Activated CD4-positive, CD25-positive, alpha-beta regulatory T cell treated with anti-CD3 and anti-CD28 coated beads, Interleukin-2, amount 50 U/mL, for 24 hours (primary cell): ENCODE measurements at places on chromosomes 12 and 14.
A peak's percentile ranks its signal among the peaks of the same experiment; 100 is the strongest.

DNA sequence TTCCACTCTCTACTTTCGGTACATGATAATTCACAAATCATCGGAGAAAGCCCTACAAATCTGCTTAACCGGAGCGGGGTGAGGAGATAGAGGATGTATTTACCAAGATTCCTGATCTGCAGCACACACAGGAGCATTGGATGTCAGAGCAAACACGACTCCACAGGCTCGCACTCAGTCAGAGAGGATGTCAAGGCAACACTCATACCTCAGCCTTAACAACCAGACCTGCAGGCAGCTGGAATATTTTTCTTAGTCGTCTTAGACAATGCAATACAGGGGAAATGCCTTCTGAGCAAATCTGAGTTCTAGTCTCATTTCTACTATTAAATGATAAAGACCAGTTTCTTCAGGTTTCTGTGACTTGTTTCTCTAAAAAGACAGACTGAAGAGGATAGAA is 159.3 kb upstream of the CPNE8 start:
- ATAC-seq = no peak

DNA sequence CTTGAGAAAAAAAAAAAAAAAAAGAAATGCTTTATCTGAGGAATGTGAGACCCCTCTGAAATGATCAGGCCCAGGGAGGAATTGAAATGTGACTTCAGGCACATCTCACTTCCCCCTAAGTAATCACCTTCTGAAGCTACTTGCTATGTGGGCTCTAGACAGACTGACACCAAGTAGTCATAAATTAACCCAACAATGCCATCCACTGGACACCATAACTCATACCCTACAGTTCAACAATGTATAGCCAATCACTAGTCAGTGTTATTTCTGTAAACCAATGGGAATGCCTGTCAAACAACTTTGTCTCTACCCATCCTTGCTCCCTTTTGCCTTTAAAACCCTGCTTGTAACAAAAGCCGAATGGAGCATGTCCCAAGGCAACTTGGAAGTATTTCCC is 182.7 kb upstream of the TMPO start:
- no peak for ATAC-seq

GRCh38 chr14:38129192-38129591 is 78.5 kb upstream of the SSTR1 start:
- no peak for ATAC-seq

DNA sequence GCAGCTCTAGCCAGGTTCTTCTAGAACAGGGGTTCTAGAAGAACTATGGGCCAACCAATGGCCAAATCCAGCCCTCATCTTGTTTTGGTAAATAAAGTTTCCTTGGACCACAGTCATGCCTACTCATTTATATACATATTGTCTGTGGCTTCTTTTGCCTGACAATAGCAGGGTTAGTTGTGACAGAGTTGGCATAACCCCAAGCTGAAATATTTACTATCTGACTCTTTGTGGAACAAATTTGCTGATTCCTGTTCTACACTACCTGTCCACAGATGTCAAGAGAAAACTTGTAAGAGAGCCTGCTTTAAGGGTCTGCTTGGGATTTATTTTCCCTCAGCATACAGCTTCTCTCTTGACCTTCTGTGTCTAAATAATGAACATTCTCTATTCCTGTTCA is 289.0 kb downstream of the KSR2 start:
- no peak for ATAC-seq

GRCh38 chr14:50233166-50233950 is 2.0 kb upstream of the SOS2 start:
- ATAC-seq = no peak

- ATAC-seq = no peak
These were observed 71.7 kb downstream of the TRAF3 start for GRCh38 chr14:102848830-102849525.

DNA sequence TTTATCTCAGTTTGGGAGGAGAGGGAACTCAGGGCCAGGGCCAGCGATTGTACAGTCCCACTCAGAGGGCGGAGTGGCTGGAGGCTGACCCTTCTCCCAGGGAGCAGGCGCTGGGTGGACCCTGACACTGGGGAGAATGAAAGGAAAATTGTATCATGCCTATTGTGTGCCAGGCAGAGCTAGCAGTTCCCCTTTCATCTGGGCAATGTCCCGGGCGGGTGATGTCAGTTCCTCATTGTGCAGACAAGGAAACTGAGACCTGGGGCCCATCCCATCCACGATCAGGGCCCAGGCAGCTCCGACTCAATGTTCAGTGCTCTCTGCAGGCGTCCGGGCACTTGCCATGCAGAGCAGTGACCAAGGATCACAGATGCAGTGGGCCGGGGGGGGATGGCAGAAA is 101.9 kb upstream of the RTL1 start:
- ATAC-seq = no peak

DNA sequence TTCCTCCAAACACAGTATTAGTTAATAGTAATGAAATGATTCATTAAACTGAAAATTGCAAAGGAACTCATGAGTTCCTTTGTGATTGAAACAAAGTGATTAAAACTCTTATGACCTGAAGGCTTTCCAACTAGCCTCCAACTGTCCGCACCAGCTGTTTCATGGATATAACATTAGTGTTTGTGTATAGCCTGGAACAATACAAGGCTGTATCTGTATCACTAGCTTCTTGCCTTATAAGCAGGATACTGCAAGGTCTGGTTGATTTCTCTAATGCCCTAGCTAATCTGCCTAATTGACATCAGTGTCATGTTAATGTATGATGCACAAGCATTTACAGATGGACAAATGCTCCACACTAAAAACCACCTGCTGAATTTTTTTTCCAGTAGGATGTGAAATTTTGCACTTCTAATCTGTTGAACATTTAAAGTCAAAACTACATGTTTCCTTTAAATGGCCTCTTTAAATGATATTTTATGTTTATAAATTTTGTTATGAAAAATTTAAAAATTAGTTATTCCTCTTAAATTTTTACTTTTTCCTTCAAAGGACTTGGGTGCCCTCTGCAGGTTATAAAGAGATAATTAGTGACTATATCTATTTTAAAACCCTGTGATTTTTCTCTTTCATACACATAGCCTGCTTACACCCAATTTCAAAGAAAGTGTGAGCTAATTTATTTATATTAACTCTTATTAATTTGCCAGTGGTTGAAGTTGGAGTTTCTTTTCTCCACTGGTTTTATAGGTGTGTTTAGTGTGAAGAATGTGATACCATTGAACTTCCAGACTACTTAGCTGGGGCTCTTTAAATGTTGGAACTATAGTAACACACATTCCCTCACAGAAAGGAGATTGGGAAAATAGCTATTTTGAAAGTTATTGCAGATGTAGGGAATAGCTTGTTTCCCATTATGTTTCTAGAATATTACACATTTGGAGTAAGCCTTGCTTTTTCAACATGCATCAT is 25.4 kb downstream of the AP5M1 start:
- ATAC-seq = no peak

DNA sequence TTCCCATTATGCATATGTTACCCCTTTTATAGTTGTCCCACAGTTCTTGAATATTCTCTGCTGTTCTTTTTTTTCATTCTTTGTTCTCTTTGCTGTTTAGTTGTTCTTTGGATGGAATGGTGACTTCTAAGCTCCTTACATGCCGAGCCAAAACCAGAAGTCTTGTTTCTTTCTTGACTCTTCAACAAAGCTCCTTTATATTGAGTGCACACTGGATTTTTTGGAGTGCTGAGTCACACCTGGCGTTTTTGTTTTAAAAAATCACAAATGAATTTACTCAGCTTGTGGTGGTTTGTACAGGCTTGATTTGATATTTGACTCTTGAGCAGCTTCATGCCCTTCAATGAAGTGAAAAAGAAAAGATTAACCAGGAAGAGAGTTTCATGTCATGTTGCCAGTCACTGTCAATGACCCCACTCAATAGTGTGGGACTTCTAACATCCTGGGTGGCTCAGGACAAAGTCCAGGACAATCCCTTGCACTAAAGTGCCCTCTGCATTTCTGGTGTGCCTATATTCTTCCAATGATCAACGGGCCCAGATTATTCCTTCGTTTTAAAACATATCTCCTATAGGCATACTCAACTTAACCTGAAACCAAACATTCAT is 112.4 kb upstream of the SLC38A4 start:
- no peak for ATAC-seq

DNA sequence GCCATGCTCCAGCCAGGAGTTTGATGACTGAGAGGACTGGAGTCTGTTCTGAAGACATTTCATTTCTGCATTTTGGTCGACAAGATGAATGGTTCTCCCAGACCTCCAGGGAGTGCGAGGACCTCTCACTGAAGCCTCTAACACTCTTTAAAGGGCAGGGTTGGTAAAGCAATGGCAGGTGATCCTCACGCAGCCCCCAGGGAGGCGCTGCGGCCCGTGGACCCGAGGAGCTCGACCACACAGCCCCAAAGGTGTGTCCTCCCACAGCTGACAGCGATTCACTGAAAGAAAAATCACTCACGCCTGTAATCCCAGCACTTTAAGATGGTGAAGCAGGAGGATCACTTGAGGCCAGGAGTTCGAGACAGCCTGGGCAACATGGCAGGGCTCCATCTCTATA is 183.8 kb upstream of the SFSWAP start:
- no peak for ATAC-seq

- no peak for ATAC-seq
These were observed 396 bp downstream of the NDUFA9 start for GRCh38 chr12:4649358-4649661.

- ATAC-seq = no peak
These were observed 75.6 kb upstream of the FRMD6 start for GRCh38 chr14:51576117-51576430.

- ATAC-seq = no peak
These were observed 4.6 kb upstream of the HIP1R start for GRCh38 chr12:122830517-122831214.

- ATAC-seq = no peak
These were observed 25.5 kb upstream of the BATF start for GRCh38 chr14:75496755-75497154.

GRCh38 chr12:110199339-110200123 is 75.4 kb downstream of the IFT81 start:
- no peak for ATAC-seq

- no peak for ATAC-seq
These were observed 173.2 kb downstream of the SLC35F4 start for GRCh38 chr14:57692671-57693070.

- ATAC-seq = no peak
These were observed 99.2 kb downstream of the PRICKLE1 start for GRCh38 chr12:42490261-42490842.

GRCh38 chr12:3896801-3897351 is 23.7 kb upstream of the PARP11 start:
- ATAC-seq = peak; percentile 49

- ATAC-seq = no peak
These were observed 71.7 kb downstream of the HMGA2 start for GRCh38 chr12:65895759-65896656.

- ATAC-seq = no peak
These were observed 630.5 kb upstream of the USP15 start for GRCh38 chr12:61629702-61630101.

DNA sequence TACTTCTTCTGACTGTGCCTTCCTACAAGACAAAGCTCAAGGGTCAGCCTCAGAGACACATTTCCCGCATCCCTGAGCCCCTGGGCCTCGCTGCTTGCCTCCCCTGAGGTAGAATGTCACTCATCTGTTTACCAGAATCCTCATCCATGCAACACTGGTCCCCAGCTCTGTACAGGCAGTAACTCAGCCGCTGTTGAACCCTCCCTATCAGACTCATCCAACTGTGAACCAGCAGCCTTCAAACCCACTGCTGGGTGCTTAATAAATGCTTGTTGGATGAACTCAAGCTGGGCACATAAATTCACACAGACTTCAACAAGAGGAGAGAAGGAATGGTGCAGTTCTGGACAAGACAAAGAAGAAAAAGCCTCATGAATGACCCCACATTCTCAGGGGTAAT is 6.1 kb downstream of the NT5DC3 start:
- no peak for ATAC-seq

GRCh38 chr12:104684884-104685283 is 228.1 kb downstream of the CHST11 start:
- ATAC-seq = no peak

GRCh38 chr14:104473649-104474494 is 105.7 kb upstream of the C14orf180 start:
- ATAC-seq = no peak

GRCh38 chr12:6899837-6900519 is 4.6 kb upstream of the LRRC23 start:
- no peak for ATAC-seq

DNA sequence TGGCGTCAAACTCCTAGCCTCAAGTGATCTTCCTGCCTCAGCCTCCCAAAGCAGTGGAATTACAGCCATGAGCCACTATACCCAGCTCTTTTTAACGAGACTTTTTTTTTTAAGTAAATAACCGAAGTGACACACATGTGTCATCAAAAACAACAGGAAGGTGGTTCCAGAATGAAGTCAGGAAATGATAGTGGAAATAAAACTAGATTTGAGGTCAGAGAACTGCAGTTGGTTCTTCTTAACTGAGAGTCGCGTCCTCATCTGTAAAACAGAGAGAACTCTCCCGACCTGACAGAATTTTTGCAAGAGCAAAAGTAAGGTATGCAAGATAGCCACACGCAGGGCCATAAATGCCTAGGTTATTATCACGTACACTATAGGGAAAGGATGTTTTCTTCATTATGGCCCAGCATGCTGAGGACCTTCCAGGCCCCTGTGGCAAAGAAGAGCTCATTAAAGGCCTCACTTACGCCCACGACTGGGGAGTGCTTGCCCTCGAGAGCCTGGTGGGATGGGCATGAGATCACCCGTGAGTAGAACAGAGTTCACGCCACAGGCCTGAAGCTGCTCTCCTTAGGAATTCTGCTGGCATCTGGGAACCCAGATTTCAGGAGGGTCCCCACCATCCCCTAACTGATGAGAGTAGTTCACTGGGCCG is 67.2 kb downstream of the SCARB1 start:
- ATAC-seq = no peak

- ATAC-seq = no peak
These were observed 358.1 kb downstream of the ADGRD1 start for GRCh38 chr12:131311764-131312163.

DNA sequence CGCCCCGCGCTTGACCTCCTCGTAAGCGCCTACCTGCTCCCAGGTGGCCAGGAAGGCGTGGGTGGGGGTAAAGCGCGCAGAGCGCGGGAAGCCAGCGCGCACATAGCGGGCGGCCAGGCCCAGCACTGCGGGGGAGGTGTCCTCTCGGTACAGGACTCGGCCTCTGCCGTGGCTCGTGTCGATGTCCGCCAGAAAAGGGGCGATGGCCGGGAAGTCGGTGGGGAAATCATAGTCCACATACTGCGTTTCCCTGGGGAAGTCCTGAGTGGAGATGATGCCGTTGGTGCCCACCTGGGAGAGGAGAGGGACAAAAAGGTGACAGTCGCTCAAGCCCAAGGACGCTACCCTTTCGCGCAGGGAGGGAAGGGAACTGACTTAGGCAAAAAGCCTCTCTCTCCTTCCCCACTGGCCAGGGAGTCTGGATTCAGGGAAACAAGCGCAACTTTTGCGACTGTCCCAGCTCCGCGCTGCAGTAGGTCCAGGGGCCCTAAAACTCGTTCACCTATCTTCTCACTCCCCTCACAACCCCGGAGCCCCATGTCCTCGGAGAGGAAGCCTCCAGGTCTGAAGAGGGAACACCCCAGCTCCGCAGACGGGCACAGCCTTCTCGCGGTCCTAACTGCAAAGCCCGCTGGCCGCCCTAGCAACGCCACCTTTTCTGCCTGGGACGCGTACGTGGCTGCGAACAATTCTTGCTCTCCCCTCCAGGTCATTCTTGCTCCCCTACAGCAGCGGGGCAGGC is 815 bp downstream of the NID2 start:
- no peak for ATAC-seq
